ENCODE measurements at places on chromosomes 5 and 9. TPM values are rescaled to one million over a fixed set of nuclear protein-coding genes. Genes with fewer than 3 reads are reported as not detected.

Gene ZFP37
- 0.98 TPM for total RNA-seq

Gene DBH
- not detected for total RNA-seq

Gene WDR38
- not detected for total RNA-seq

Gene MGAT1
- total RNA-seq, result 176 TPM

Gene PAEP
- total RNA-seq, result not detected

Gene LCN6
- total RNA-seq, result not detected

Gene TAF11L10
- not detected for total RNA-seq

Gene FAM221B
- not detected for total RNA-seq

Gene SYNPO
- 0.05 TPM for total RNA-seq

Gene PTGDS
- 17.8 TPM for total RNA-seq

Gene PTPA
- 83.3 TPM for total RNA-seq

Gene PCDHB2
- 0.05 TPM for total RNA-seq

Gene HTR4
- not detected for total RNA-seq

Gene TMOD1
- 0.66 TPM for total RNA-seq

Gene OTP
- total RNA-seq, result not detected

Gene SPATA31D3
- total RNA-seq, result not detected

Gene ARPC5L
- total RNA-seq, result 59.5 TPM

Gene MAP1B
- total RNA-seq, result 0.02 TPM

Gene CDX1
- total RNA-seq, result not detected

Gene ANAPC2
- total RNA-seq, result 62.9 TPM

Gene PRRT1B
- not detected for total RNA-seq

Gene TAF11L5
- total RNA-seq, result not detected

Gene EQTN
- total RNA-seq, result not detected

Gene C1QTNF2
- total RNA-seq, result not detected

Gene ADAMTS13
- total RNA-seq, result 1.7 TPM

Gene GFPT2
- total RNA-seq, result not detected

Gene MYMK
- not detected for total RNA-seq

Gene TMEM215
- not detected for total RNA-seq
